ENCODE measurements at places on chromosomes 6 and 20. TPM values are rescaled to one million over a fixed set of nuclear protein-coding genes. Genes with fewer than 3 reads are reported as not detected.

Gene ZHX3
- 6.5 TPM for polyA plus RNA-seq

Gene PCK1
- polyA plus RNA-seq, result 2.2 TPM

Gene TRIM40
- polyA plus RNA-seq, result not detected

Gene CALHM6
- 1.5 TPM for polyA plus RNA-seq

Gene FAM184A
- polyA plus RNA-seq, result 3.0 TPM

Gene HDGFL1
- not detected for polyA plus RNA-seq

Gene USP49
- polyA plus RNA-seq, result 0.58 TPM

Gene GRIK2
- polyA plus RNA-seq, result 0.13 TPM

Data from heart right ventricle (tissue), 16 donors.